ENCODE measurements at places on chromosomes 6 and 20.

GRCh38 chr6:157884756-157885155 lies 61.7 kb downstream of the SNX9 start:
- DNase-seq = no peak

DNA sequence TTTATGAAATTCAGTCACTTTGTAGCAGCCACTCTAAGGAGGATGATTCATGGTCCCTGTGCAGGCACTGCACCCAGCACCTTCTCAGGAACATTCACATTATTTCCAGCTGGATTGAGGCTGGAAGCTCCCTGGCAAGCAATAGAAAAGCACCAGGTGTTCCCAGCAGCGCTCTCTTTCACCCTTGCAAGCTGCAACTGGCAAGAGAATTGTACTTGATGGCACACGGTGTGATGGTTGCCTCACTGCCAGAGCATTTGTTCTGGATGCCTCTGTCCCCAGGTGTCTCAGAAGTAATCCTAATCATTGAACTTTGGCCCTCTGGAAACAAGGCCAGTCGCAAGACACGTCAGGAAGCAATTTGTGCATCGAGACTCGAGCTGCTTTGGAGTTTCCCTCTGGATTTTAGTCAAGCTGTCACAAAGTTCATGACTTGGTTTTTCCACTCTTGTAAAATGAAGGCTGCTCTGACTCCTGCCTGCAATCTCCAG lies 24.9 kb upstream of the PHACTR2 start:
- DNase-seq = no peak

DNA sequence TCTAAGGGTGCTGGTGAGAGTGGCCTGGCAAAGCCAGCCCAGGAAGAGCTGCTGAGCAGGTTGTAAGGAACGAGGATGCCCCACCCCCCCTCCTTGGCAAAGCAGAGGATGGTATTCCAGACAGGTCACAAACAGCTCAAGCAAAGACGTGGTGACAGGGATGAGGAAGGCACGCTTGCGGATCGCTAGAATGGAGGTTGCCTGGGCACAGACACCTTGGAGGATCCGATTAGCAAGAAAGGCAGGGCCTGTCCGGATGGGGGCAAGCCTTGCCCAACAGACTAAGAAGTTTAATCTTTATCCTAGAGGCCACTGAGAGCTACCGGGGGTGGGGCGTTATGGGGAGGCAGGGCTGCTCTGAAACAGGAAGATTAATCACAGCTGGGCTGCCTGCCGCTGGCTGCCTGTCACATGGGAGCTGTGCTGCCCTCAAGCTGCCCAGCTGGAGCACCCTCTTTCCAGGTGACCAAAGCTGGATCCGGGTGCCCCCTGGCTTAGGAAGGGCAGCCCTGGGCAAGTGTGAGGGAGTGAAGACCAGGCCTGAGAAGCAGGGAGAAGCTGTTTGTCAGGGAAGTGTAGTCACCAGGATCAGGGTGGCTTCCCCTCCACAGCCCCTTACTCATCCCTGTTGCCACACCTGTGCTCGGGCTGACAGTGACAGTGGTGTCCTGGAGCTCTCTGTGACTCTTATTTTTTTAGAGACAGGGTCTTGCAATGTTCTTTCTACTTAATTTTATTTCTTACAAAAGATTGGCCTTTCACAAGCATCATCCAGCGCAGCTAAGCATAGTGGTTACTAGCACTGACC lies 9.1 kb upstream of the MAPK13 start:
- no peak for DNase-seq

GRCh38 chr20:2358006-2358405 lies 22.7 kb upstream of the TGM6 start:
- DNase-seq = no peak

- DNase-seq = no peak
Measured at GRCh38 chr6:155314773-155315515, 660 bp upstream of the TFB1M start.

GRCh38 chr6:169112483-169113320 lies 140.9 kb downstream of the THBS2 start:
- DNase-seq = no peak

DNA sequence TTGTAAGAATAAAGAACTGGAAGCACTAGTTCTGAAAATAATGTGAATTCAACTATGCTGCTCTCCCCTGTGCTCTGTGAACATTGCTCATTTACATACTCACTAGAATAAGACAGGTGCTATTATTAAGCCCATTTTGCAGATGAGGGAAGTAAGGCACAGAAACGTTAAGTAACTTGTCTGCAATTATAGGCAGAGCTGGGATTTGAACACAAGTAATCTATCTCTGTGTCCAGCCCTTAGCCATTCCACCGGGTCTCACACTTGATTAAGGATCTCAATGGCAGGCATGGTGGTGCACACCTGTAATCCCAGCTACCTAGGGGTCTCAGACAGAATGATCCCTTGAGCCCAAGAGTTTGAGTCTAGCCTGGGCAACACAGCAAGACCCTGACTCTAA lies 357.7 kb downstream of the CD83 start:
- DNase-seq = no peak

DNA sequence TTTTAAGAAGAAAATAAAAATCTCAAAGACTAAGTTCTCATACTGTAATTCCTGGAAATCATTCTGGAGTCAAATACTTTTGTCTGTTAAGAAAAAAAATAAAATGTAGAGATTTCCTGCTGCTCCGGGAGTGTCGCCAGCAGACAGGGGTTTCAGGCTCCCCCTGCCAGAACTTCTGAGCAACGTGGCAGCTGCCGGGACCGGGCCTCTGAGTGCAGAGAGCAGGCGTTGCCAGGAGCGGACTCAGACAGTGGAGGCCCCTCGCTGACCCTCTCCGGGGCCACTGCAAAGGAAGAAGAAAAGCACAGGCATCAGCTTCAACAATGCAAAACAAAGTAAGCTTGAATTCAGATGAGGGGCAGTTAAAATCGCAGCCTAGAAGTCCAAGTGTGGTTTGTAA lies 95.5 kb downstream of the THBS2 start:
- DNase-seq = peak; percentile 88

DNA sequence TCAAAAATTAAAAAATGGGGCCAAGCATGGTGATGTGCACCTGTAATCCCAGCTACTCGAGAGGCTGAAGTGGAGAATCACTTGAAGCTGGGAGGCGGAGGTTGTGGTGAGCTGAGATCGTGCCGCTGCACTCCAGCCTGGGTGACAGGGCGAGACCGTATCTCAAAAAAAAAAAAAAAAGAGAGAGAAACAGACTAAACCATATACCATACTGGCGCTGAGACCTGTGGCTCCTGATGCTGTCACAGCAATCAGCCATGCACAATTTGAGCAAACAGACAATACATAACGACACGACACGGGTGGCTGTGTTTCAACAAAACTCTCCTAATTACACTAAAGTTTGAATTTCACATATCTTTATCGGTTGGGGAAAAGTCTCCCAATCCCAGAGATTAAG lies 14.9 kb upstream of the CBFA2T2 start:
- no peak for DNase-seq

DNA sequence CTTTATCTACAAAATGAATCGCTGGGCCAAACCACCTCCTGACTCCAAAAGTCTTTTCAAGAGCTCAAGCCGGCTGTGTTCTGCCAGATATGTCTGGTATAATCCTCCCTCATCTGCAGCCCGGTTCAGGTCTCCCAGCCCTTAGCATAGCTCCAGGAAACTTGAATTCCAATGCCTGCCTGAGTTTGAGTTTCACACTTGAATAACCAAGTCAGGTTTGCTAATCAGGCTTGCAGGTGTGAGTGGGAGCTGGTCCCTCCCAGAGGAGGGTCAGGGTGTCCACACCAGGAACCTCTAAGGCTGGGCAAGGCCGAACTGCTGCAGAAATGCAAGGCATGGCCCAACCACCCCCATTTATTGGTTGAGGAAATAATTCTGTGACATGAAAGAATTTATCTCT lies 96.6 kb downstream of the TMEM242 start:
- DNase-seq = no peak

GRCh38 chr6:134002821-134003220 lies 49.6 kb downstream of the SLC2A12 start:
- DNase-seq = peak; percentile 97

- no peak for DNase-seq
Measured at GRCh38 chr6:131575834-131576478, 2.9 kb downstream of the ARG1 start.

DNA sequence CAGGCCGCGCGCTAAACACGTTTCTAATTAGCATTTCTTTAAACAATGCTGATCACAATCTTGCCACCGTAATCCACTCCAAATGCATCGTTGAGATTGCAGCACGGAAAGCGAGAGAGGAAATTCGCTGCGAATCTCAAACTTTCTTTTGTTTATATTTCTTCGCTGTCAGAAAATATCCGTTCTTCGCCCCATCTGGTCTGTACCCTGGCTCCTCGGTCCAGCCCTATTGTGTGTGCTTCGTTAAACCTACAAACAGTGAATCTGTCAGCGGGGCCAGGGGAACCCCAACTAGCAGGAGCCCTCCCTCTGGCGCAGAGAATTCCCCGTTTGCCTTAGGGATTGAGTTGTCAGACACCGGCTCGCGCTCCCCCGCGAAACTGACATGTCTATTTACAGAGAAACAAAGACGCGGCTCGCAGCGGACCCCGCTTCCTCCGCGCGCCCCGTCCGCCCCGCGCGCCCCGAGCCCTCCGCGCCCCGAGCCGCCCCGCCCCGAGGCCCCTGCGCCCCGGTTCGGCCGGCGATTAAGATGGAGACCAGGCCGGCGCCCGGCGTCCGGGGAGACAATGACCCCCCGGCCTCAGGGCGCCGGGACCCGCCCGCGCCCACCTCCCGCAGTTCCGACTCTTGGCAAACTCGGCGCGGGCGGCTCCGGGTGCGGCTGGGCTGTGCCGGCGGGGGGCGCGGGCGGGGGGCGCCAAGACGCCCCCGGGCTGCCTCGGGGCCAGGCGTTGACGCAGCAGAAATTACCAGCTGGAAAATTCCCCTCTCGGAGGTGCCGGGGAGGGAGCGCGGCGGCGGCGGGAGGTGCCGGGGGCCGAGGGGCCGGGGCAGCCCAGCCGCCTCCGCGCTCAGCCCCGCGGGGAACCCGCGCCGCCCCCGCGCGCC lies 874 bp downstream of the ZBTB46 start:
- no peak for DNase-seq

DNA sequence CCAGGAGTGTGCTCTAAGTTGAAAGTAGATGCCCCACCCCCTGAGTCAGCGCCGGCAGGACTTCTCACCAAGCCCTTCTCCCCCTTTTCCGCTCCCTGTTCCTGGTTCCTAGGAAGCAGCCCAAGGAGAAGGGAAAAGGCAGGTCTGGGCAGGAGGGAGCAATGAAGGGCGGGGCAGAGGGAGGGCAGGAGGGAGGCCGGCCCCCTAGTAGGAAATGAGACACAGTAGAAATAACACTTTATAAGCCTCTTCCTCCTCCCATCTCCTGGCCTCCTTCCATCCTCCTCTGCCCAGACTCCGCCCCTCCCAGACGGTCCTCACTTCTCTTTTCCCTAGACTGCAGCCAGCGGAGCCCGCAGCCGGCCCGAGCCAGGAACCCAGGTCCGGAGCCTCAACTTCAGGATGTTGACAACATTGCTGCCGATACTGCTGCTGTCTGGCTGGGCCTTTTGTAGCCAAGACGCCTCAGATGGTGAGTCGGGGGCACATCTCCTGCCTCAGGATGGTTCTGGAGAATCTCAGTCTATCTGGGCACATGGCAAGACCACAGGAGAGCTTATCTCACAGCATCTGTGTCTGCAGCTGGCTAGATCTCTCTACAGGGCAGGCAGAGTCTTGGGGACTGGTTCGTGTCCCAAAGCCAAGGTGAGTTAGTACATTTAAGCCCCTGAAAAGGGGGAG lies at the start of gene PROCR:
Gene PROCR, plus strand, starts transcription at position 320 of the 681 bp plus-strand sequence. Its CDS starts 83 bp downstream, at position 403.
- DNase-seq = peak; percentile 91

GRCh38 chr6:2182251-2182650 lies 63.2 kb downstream of the GMDS start:
- DNase-seq = no peak

- DNase-seq = no peak
Measured at GRCh38 chr20:57474816-57475215, 50.1 kb downstream of the CTCFL start.

GRCh38 chr6:69835414-69836179 lies 30.8 kb upstream of the COL19A1 start:
- peak; percentile 80 for DNase-seq

- no peak for DNase-seq
Measured at GRCh38 chr6:146910611-146911010, 293.6 kb upstream of the STXBP5 start.

DNA sequence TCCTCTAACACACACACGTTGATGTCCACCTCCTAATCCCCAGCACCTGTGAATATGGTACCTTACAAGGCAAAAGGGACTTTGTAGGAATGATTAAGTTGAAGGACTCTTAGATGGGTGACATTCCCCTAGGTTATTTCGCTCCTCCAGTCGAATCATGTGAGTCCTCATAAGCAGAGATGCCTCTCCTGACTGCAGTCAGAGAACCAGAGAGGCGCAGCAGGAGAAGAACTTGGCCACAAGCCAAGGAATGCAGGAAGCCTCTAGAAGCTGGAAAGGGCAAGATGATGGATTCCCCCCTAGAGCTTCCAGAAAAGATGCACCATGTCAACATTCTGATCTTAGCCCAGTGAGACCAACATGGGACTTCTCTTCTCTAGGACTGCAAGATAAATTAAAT lies 133.1 kb upstream of the PTPRT start:
- DNase-seq = no peak

- no peak for DNase-seq
Measured at GRCh38 chr6:166460473-166461437, 78.0 kb upstream of the MPC1 start.

- DNase-seq = peak; percentile 19
Measured at GRCh38 chr6:55456016-55456415, 123.0 kb downstream of the HMGCLL1 start.

DNA sequence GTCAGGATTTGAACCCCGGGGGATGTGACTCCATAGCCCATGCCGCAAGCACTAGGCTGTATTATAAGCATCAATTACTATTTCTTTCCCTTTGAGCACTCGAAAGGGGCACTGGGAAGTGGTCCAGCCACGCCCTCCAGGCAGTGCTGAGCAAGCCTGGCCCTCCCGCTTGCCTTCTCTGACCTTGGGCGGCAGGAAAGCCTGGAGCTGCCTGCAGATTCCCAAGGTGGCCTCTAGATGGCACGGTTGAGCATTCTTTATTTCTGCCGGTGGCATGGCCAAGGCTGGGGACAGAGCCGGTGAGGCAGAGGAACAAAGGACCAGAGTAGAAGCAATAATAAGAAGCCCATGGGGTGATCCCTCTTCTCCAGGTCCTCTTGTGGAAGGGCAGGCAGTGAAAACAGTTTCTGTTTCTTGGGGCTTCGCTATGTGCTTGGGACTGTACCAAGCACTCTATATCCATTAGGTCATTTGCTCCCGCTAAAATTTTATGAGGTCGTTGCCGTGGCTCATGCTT lies 32.0 kb downstream of the ARHGAP40 start:
- no peak for DNase-seq
